ENCODE measurements at places on chromosomes 12 and 14. TPM values are rescaled to one million over a fixed set of nuclear protein-coding genes. Genes with fewer than 3 reads are reported as not detected.

- H3K4me1 ChIP-seq: peaks cover 26% of the 10 kb centered on the region
- no peak overlapping the region for H3K27ac ChIP-seq
- no peaks in the 10 kb centered on the region for H3K36me3 ChIP-seq
- H3K27me3 ChIP-seq: peaks cover 3% of the 10 kb centered on the region
These were observed 93.3 kb downstream of the NINJ2 start for GRCh38 chr12:569803-570434.

The FAM181A gene
- total RNA-seq: 0.67 TPM

The SSTR1 gene
- 0.11 TPM for total RNA-seq

GRCh38 chr14:63686926-63687325, 40.9 kb downstream of the SGPP1 start:
- H3K27me3 ChIP-seq: no peaks in the 10 kb centered on the region
- no peaks in the 10 kb centered on the region for H3K36me3 ChIP-seq
- H3K27ac ChIP-seq: no peak overlapping the region

GRCh38 chr12:53074999-53075370, 4.2 kb downstream of the SPRYD3 start:
- peaks cover 61% of the 10 kb centered on the region for H3K4me1 ChIP-seq
- peak overlapping the region; percentile 62 for H3K27ac ChIP-seq
- H3K4me3 ChIP-seq: no peak overlapping the region

GRCh38 chr12:48176417-48176751, 7.1 kb upstream of the CCDC184 start:
- H3K27me3 ChIP-seq: no peaks in the 10 kb centered on the region
- no peaks in the 10 kb centered on the region for H3K4me1 ChIP-seq
- no peak overlapping the region for H3K27ac ChIP-seq
- H3K36me3 ChIP-seq: no peaks in the 10 kb centered on the region

DNA sequence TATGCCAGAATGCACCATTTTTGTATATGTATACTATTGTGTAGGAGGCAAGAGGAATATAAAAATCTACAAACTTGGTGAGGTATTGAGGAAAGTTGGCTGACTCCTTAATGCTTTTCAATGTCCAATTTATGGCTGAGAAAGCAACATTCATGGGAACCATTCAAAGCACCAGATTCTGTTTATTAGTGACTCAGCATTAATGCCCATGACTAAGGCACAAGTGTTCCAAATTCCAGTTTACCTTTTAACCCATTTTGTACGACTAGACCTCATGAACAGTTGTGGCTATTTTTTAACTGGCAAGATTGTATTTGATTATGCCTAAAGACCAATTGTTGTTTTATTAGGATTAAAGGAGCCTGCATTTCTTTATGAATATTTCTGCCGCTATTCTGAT, 375.4 kb upstream of the ATP2B1 start:
- no peaks in the 10 kb centered on the region for H3K36me3 ChIP-seq
- no peaks in the 10 kb centered on the region for H3K27me3 ChIP-seq
- H3K4me3 ChIP-seq: no peak overlapping the region
- no peak overlapping the region for H3K27ac ChIP-seq
- DNase-seq: no peak

DNA sequence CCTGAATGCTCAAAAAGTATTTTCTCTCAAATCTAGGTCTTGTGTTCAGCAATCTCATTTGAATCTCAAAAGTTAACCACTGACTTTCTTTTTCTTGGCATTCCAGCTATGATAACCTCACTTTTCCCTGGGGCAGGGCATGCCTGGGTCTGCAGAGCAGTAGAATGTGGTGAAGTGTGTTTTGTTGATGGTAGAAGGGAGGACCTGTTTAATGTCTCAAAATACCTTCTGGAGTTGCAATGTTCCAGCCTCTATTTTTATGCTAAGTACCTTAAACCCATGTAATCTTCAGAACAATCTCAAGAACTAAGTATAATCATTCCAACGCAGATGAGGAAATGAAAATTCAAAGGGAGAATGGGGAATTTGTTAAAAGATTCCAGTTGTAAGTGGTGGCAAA, 82.1 kb upstream of the FUT8 start:
- no peak overlapping the region for H3K4me3 ChIP-seq
- H3K36me3 ChIP-seq: no peaks in the 10 kb centered on the region
- no peak overlapping the region for H3K27ac ChIP-seq

- H3K27me3 ChIP-seq: no peaks in the 10 kb centered on the region
- no peaks in the 10 kb centered on the region for H3K36me3 ChIP-seq
- H3K4me3 ChIP-seq: no peak overlapping the region
These were observed 220.3 kb upstream of the ARID2 start for GRCh38 chr12:45509187-45509586.

The BTG1 gene
- total RNA-seq: 28.1 TPM

- H3K4me3 ChIP-seq: no peak overlapping the region
- no peak overlapping the region for H3K27ac ChIP-seq
- DNase-seq: no peak
- no peaks in the 10 kb centered on the region for H3K36me3 ChIP-seq
These were observed 11.8 kb downstream of the LIN7A start for GRCh38 chr12:80925983-80926382.

- DNase-seq: peak; percentile 37
- H3K4me3 ChIP-seq: no peak overlapping the region
- no peaks in the 10 kb centered on the region for H3K36me3 ChIP-seq
- H3K27ac ChIP-seq: peak overlapping the region; percentile 63
- no peaks in the 10 kb centered on the region for H3K4me1 ChIP-seq
- H3K27me3 ChIP-seq: no peaks in the 10 kb centered on the region
These were observed 47.2 kb downstream of the SMUG1 start for GRCh38 chr12:54141431-54142113.

The TMEM132D gene
- total RNA-seq: not detected
